Frontal cortex (tissue), 4 donors: ENCODE measurements at places on chromosomes 2 and 18. TPM values are rescaled to one million over a fixed set of nuclear protein-coding genes. Genes with fewer than 3 reads are reported as not detected.

DNA sequence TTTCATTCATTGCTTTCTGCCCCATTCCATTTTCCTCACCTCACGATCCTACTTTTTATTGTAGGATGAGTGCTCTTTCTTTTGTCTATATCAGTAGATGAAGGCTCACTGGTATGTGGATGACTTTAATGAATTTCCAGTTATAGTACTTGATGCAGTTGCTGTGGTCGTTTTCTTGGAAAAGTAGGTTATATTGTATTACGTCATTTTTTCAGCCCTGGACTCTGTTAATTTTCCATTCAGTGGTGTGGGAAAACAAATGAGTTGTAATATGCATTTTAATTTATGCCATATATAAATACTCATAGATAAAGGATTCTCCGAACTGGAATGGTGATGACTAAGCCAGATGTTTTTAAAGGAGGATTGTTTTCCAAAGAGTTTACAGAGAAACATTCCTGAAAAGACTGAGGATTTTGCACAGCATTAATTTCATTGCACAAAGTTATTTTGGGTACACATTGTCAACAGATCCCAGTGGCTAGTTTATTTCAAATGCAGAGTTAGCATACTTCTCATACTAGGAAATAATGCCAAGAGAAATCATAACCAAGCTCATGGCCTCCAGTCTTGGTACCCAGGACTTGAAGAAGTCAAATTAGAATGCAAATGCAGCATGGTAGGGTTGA is 189.7 kb downstream of the PAX3 start:
- no peak for DNase-seq

The SLC9A4 gene
- total RNA-seq: under 0.01 TPM

DNA sequence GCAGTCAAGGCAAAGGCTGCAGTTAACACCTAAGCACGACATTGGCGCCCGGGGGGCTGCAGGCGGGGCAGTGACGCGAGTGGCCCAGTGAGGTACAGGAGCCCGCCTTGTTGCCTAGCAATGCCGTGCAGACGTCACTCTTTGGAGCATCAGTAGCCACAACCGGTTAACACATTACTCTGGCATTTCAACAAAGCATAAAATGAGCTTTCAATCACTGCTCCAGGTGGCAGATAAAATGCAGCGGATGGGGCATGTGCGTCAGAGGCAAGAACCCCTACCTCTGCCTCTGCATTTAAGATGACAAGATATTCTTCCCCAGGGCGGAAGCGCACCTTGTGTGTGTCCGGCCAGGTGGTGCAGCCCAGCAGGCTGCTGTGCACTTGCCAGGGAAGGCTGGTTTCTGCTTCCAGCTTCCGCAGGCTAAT is 139.4 kb downstream of the MTCL1 start:
- DNase-seq: no peak

DNA sequence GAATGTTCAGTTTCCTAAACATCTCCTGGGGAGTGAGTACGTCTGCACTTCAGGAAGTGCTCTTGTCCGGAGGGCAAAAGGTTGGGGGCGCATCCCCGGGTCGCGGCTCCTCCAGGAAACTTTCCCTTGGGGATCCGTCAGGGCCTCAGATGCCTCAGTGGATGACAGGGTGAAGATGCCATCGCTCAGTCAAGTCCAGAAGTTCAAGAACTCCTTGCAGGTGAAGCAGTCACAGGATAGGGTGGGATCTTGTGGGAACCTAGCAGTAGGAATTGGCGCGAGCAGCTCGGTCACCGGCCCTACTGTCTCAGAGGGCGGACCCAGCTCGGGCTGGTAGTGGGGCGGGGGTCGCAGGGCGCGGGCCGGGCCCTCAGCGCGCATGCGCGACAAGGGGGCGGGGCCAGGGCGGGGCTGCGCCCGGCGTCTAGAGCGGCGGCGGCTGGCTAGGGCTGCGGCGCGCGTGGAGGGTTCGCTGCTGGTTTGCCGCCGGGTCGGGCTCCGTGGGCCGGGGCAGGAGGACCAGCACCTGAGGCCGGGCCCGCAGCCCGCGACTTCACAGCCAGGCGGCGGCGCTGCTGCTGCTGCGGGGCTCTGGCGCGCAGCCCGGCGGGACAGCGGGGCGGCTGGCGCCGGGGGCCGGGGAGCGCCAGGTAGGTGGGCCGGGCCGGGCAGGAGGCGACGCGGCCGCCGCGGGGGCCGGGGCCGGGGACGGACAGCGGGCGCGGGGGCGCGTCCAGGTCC is at the start of gene INPP4A:
INPP4A (plus strand) TSS at position 423 of the 741 bp plus-strand sequence. CDS start 75,191 bp downstream, outside the sequence.
- DNase-seq: peak; percentile 89

- DNase-seq: no peak
These were observed 79.3 kb downstream of the GPR39 start for GRCh38 chr2:132495881-132496280.

- DNase-seq: no peak
These were observed 96.5 kb downstream of the KCNE4 start for GRCh38 chr2:223148516-223148915.

DNA sequence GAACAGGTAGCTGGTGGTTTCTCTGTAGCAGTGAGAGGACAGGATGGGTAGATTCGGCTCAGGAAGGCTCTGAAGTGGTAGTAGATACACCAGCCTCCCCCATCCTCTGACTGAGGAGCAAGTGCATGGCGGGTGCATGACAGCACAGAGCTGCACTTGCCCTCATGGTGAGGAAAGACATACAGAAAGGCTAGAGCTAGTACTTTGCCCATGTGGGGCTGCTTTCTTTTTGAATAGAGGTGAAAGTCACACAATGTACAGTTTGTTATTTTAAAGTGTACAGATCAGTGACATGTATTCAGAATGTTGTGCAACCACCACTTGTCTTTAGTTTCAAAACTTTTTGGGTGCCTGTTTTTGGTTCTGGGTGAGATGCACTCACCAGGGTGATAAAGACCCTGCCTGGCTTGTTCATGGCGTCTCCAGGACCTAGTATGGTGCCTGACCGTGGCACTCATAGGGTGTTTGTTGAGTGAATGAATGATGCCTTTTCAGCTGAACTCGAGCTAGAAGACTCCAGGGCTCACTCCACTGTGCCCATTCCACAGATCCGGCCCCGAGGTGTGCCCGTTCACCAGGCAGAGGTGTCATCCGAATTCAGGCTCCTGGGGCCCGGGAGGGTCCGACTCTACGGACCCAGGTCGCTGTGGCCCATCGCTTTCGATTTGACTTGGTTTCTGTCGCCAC is 421 bp upstream of the VAMP5 start:
- no peak for DNase-seq

DNA sequence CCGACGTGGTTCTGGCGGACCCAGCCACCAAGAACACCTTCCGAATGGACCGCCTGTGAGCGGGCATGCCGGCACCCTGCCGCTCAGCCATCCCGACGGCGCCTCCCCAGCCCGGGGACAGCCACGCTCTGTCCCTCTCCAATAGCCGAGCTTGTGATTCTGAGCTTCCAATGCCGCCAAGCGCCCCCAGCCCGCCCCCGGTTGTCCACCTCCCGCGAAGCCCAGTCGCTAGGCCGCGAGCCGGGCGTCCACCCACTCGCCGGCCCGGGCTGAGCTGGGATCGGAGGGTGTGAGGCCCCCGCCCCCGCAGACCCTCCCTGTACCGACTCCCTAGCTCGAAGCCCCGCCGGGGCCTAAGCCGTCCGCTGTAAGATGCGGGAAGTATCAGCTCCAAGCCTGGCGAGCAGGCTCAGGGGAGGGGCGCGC is 1195.1 kb upstream of the CHAC2 start:
- DNase-seq: no peak

The ATG4B gene
- 39.1 TPM for total RNA-seq

DNA sequence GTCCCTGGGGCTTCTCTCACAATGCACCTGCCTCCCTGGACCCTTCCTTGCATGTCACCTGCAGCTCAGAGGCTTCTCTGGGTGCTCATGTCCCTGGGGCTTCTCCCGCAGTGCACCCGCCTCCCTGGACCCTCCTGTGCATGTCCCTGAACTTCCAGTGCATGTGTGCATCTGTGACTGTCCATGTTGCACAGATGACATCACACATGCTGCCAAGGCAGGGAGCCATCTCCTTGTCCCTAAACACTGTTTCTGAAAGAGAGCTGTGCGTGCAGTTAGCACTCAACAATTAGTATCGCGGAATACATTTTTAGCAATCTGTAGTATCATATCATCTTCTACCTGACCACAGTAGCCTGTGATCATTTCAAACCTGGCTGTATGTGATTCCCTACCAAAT is 216.4 kb upstream of the PXDN start:
- no peak for DNase-seq

The RNF125 gene
- 2.0 TPM for total RNA-seq

The PLGLB1 gene
- 9.4 TPM for total RNA-seq

The VWC2L gene
- 4.1 TPM for total RNA-seq

The BOLA3 gene
- 29.8 TPM for total RNA-seq

- DNase-seq: no peak
These were observed 36.7 kb downstream of the DYNC1I2 start for GRCh38 chr2:171723716-171724683.

The DPP10 gene
- 74.6 TPM for total RNA-seq

DNA sequence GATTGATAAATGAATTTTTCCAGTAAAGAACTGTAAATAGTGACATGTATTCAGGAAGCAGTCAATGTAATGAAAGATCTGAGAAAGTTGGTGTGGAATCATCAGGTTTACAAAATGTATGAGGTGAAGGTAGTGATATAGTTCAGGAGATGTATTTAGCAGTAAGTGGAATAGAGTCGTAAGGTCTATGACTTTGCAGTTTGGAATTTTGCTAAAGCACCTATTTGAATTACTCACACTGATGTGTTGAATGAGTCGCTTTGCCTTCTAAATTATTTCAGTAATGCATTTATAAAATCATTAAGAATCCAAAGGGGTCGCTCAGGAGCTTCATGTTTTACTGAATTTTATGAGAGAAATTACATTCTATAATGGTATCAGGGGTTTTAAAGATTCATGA is 713.7 kb downstream of the DSC3 start:
- DNase-seq: no peak

The SULT1C2 gene
- 0.41 TPM for total RNA-seq

GRCh38 chr2:182545420-182546167 is 118.8 kb upstream of the PDE1A start:
- DNase-seq: no peak

The HSPE1 gene
- 62.8 TPM for total RNA-seq

The CYBRD1 gene
- 10.2 TPM for total RNA-seq

GRCh38 chr2:75822336-75822735 is 111.6 kb upstream of the GCFC2 start:
- DNase-seq: no peak

GRCh38 chr2:84880645-84881521 is at the start of gene TRABD2A:
TRABD2A (minus strand) TSS chr2:84881084; CDS start chr2:84881039, 45 bp downstream.
- no peak for DNase-seq

DNA sequence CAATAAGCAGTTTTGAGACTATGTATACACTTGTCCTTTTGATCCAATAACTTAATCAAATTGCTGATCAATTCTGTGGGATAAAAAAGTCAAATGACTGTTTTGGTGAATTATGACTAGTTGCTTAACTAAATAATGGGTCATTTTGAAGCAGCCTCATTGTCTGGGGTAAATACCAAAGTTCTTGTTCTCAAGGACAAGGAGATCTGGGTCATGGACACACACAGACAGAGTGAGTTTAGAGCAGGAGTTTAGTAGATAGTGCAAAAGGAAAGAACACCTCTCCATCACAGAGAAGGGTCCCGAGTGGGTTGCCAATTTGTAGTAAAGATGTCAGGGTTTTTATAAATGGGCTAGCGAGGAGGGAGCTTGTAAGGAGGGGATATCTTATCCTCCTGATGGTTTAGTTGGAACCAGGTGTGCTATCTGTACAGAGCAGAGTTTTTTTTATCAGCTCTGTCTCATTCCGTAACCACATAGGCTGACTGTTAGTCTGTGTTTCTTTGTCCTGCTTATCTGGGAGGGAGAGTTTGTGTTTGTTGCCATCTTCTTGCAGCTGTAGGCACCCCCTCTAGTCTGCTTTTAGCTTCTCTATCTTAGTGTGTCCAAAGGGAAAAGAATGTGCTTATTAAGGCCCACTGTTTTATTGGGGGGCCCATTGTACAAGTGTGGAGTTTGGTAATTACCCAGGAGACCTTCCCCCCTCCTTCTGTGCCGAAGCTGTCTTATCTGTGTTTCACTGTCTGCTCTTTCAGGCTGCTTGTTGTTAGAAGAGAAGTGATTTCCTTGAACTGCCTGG is 48.7 kb upstream of the C1GALT1C1L start:
- no peak for DNase-seq

GRCh38 chr18:60664736-60665135 is 292.2 kb upstream of the MC4R start:
- no peak for DNase-seq

The SH3BP4 gene
- total RNA-seq: 6.5 TPM

The LONRF2 gene
- 47.3 TPM for total RNA-seq

DNA sequence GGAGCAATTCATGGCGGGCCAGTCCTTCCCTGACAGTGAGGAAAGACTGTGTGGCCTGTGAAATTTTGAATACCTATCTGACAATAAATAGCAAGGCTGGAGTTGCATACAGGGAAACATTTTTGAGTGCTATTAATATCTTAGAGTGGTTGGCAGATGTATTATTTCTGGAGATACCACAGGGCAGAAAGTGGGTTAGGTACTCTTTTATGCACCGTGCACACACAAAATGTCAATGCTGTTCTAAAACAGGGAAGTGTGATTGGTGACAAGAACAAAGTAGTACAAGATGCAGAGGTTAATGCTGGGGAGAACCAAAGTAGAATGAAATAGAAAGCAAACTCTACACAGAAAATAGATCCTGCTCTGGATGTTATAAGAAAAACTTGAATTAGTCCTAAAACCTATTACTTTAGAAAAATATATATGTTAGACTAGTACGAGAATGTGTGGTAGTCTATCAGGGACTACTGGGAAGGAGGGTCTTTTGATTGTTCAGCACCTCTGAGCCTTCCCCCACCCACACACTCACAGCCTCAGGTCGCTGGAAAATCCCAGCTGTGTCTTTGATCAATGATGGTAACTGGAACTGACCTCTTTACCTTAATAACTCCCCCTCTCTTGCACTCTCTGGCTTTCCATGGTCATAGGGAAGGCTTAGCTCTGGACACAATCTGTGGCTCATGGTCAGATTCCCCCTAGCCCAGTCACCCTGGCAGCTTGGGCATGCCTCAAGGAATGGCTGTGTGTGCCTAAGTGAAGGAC is 58.2 kb downstream of the SERPINB8 start:
- DNase-seq: no peak

GRCh38 chr2:201216918-201217317 is 34.0 kb downstream of the CASP10 start:
- DNase-seq: no peak

GRCh38 chr2:99708231-99708630 is 218.4 kb upstream of the REV1 start:
- DNase-seq: no peak

DNA sequence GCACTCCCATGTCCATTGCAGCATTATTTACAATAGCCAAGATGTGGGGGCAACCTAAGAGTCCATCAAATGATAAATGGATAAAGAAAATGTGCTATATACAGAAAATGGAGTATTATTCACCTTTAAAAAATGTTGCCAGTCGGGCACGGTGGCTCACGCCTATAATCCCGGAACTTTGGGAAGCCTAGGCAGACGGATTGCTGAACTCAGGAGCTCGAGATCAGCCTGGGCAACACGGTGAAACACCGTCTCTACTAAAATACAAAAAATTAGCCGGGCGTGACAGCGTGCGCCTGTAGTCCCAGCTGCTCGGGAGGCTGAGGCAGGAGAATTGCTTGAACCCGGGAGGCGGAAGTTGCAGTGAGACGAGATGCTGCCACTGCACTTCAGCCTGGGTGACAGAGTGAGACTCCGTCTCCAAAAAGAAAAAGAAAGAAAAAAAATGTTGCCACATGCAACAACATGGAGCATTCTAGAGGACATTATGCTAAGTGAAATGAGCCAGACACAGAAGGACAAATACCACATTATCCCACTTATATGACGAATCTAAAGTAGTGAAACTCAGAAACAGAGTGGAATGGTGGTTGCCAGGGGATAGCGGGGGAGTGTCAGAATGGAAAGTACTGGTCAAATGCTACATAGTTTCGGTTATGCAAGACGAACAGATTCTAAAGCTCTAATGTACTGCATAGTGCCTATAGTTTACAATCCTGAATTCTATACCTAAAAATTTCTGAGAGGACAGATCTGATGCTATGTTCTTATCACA is 1385.6 kb upstream of the TMEFF2 start:
- DNase-seq: no peak
